ENCODE measurements at places on chromosomes 2 and 18.
A peak's percentile ranks its signal among the peaks of the same experiment; 100 is the strongest.

DNA sequence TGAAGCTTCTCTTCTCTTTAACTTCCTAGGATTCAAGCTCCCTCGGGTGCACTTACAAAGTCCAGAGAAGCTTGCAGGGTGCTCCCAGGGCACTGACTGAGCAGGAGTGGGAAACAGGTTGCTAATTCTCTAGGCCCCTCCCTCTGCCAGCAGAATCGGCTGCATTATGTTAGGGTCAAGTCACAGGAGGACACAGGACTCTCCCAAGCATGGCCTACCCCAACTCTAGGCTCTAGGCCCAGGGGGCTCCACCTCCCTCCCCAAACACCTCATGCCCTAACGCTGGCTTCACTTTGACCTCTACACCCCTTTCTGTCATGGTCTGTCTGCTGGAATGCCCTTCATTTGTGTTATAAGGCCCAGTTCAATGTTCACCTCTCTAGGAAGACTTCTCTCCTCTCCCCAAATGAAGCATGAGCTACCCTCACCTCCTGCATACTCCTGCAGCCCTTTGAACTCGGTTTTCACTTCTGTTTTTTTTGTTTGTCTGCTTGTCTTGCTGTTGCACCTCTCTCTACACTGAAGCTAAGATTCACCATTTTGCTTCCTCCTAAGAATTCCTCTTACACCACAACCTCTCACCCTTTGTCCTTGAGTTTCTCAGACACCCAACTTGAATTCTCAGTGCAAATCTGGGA is 521.8 kb upstream of the ID2 start:
- no peaks in the 10 kb centered on the region for H3K4me1 ChIP-seq
- no peak for DNase-seq
- H3K4me3 ChIP-seq: no peak overlapping the region
- H3K27ac ChIP-seq: no peak overlapping the region

- DNase-seq: no peak
- H3K4me3 ChIP-seq: no peak overlapping the region
- H3K27me3 ChIP-seq: no peaks in the 10 kb centered on the region
- peaks cover 21% of the 10 kb centered on the region for H3K4me1 ChIP-seq
- H3K36me3 ChIP-seq: no peaks in the 10 kb centered on the region
- no peak overlapping the region for H3K27ac ChIP-seq
Measured at GRCh38 chr2:232309592-232309991, 69.0 kb upstream of the ALPP start.

GRCh38 chr2:26577442-26578112 is 63.6 kb downstream of the CIB4 start:
- no peaks in the 10 kb centered on the region for H3K36me3 ChIP-seq
- no peak overlapping the region for H3K4me3 ChIP-seq
- no peaks in the 10 kb centered on the region for H3K27me3 ChIP-seq
- H3K4me1 ChIP-seq: no peaks in the 10 kb centered on the region

- no peak for DNase-seq
- H3K4me3 ChIP-seq: no peak overlapping the region
Measured at GRCh38 chr2:151760139-151760650, 25.9 kb upstream of the NEB start.

DNA sequence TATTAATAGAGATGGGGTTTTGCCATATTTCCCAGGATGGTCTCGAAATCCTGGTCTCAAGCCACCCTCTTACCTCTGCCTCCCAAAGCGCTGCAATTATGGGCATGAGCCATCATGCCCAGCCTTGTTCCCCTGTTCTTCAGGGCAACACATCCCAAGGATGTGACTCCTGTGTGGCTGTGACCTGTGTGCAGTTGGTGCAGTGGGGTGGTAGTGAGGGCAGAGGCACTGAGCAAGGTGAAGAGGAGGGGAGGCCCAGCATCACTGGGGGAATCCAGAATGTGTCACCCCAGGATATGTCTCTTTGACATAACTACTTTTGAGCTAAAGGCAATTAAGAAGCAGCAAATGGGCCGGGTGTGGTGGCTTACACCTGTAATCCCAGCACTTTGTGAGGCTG is 23.4 kb downstream of the CENPA start:
- H3K27me3 ChIP-seq: no peaks in the 10 kb centered on the region
- no peak overlapping the region for H3K27ac ChIP-seq
- DNase-seq: no peak

DNA sequence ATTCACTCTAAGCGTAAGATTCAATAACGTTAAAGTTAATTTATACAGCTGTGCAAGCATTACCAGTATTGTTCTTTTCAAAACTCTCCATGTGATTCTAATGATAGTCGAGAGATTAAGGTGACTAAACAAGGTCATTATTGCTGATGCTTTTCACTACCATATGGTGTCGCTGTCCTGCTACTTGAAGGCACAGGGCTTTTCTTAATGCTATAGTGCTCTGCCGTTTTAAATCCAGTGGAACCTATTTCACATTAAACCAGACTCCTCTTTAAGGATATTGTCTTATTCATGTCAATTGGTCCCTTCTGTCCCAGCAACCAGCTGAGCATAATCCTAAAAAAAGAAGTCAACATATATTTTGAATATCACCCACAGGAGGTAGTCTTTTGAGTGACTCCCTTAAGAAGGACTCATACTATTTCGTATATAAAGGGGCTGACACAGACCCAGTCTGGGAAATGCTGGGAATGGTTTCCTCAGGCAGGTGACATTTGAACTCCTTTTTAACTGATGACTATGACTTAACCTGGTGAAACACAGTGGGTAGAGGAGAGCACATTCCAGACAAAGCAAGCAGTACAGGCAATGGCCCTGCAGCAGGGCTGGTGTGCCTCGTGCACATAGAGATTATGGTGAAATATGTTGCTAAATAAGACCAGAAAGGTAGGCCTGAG is 53.9 kb upstream of the CYTIP start:
- H3K4me3 ChIP-seq: no peak overlapping the region
- H3K27ac ChIP-seq: no peak overlapping the region
- H3K27me3 ChIP-seq: no peaks in the 10 kb centered on the region
- no peaks in the 10 kb centered on the region for H3K4me1 ChIP-seq

DNA sequence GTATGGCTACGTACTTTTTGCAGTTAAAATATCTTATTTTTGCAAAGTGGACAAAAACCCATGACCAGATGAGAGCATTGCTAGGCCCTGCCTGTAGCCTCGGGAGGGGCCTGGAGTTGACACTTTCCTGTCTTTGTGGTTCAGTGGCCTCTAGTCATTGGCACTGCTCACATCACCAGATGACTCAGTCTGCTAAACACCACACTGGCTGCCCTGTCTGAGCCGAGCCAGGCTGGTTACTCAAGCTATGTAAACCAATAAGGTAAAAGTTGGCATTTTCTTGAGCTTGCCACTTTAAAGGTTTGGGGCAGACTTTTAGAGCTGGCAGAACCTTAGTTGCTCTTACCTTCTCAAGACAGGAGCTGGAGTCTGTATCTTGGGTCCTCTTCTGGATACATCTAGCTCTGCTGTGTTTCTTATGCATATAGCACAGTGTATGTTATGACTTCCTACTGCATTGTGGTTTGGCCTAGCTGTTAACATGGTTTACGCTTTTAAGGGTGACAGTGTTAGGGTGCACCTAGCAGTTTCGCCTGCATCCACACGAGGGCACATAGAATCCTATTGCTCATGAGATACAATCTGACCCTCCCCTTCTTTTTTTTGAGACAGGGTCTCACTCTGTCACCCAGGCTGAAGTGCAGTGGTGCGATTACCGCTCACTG is 76.4 kb downstream of the AP1S3 start:
- H3K4me1 ChIP-seq: no peaks in the 10 kb centered on the region
- no peaks in the 10 kb centered on the region for H3K27me3 ChIP-seq
- no peak overlapping the region for H3K4me3 ChIP-seq
- no peaks in the 10 kb centered on the region for H3K36me3 ChIP-seq
- H3K27ac ChIP-seq: no peak overlapping the region

- no peak overlapping the region for H3K27ac ChIP-seq
- no peaks in the 10 kb centered on the region for H3K36me3 ChIP-seq
- DNase-seq: no peak
Measured at GRCh38 chr2:220335591-220335915, 708.1 kb downstream of the SLC4A3 start.

GRCh38 chr18:62737241-62737873 is 22.0 kb downstream of the PHLPP1 start:
- no peak for DNase-seq
- peaks cover 32% of the 10 kb centered on the region for H3K4me1 ChIP-seq
- H3K27me3 ChIP-seq: no peaks in the 10 kb centered on the region
- H3K36me3 ChIP-seq: no peaks in the 10 kb centered on the region

DNA sequence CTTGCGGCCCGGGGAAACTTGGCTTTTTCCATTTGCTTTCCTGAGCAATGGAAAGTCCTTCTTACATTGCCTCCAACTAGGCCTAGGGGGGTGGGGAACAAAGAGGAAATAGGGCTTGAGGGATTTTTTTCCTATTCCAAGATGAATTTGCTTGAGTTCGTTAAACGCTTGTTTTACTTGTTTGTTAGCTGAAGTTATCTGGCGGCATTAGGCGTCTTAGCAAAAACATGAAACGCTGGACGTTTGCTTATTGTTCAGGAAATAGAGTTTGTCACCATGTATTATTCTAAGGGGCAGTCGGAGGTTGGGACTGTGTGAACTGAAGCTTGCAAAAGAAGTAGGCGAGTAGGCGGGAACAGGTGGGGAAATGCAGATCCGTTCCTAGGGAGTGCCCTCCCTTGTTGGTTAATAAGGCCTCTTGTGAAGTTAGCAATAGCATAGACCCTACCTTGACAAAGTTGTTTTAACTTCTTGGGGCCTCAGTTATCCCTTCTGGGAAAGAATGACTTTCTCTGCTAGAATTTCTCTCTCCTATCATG is 1.9 kb downstream of the CABLES1 start:
- peaks cover 47% of the 10 kb centered on the region for H3K4me1 ChIP-seq
- DNase-seq: no peak
- no peaks in the 10 kb centered on the region for H3K27me3 ChIP-seq
- H3K27ac ChIP-seq: peak overlapping the region; percentile 81
- no peaks in the 10 kb centered on the region for H3K36me3 ChIP-seq
- peak overlapping the region; percentile 50 for H3K4me3 ChIP-seq

- H3K4me1 ChIP-seq: no peaks in the 10 kb centered on the region
- H3K4me3 ChIP-seq: no peak overlapping the region
- H3K27ac ChIP-seq: no peak overlapping the region
- DNase-seq: no peak
- no peaks in the 10 kb centered on the region for H3K36me3 ChIP-seq
Measured at GRCh38 chr2:169119851-169120250, 50.5 kb downstream of the DHRS9 start.

- H3K36me3 ChIP-seq: no peaks in the 10 kb centered on the region
- H3K4me3 ChIP-seq: peak within 1 kb of the TSS; percentile 50
- DNase-seq: no peak
- peaks cover 7% of the 10 kb centered on the region for H3K27me3 ChIP-seq
- peaks cover 7% of the 10 kb centered on the region for H3K4me1 ChIP-seq
- no peak within 1 kb of the TSS for H3K27ac ChIP-seq
Measured at GRCh38 chr2:231530099-231531011, at the start of gene NMUR1. Gene NMUR1, minus strand, starts transcription at chr2:231530445. Its CDS starts 84 bp downstream, at chr2:231530361.

- no peaks in the 10 kb centered on the region for H3K4me1 ChIP-seq
- no peaks in the 10 kb centered on the region for H3K27me3 ChIP-seq
- H3K27ac ChIP-seq: no peak overlapping the region
- no peak overlapping the region for H3K4me3 ChIP-seq
- no peaks in the 10 kb centered on the region for H3K36me3 ChIP-seq
- DNase-seq: no peak
Measured at GRCh38 chr2:155975734-155976133, 356.8 kb downstream of the NR4A2 start.

- H3K27me3 ChIP-seq: no peaks in the 10 kb centered on the region
- H3K36me3 ChIP-seq: peaks cover 14% of the 10 kb centered on the region
- H3K27ac ChIP-seq: no peak overlapping the region
- peaks cover 44% of the 10 kb centered on the region for H3K4me1 ChIP-seq
- DNase-seq: no peak
- H3K4me3 ChIP-seq: no peak overlapping the region
Measured at GRCh38 chr2:37080689-37081088, 3.5 kb downstream of the HEATR5B start.

DNA sequence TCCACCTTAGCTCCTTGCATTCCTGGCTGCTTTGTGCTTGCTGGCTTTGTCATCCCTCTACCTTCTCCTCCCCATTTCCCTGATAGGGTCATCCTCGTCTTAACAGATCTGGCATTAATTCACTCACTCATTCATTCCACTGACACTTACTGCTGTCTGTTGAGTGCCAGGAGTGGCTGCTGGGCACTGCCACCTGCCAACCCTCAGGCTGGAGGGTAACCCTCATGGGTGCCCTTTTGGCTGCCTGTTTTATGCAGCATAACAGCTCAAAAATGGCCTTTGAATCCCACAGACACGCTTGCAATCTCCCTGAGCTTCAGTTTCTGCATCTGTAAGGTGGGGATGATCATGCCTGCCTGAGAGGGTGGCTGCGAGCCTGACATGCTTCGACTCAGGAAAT is 25.2 kb downstream of the FHOD3 start:
- H3K4me3 ChIP-seq: no peak overlapping the region
- DNase-seq: no peak
- H3K27ac ChIP-seq: no peak overlapping the region

- no peaks in the 10 kb centered on the region for H3K36me3 ChIP-seq
- no peak overlapping the region for H3K4me3 ChIP-seq
- DNase-seq: no peak
- H3K27me3 ChIP-seq: no peaks in the 10 kb centered on the region
- peaks cover 8% of the 10 kb centered on the region for H3K4me1 ChIP-seq
- H3K27ac ChIP-seq: no peak overlapping the region
Measured at GRCh38 chr2:188813315-188813714, 160.9 kb upstream of the COL3A1 start.

- H3K4me1 ChIP-seq: no peaks in the 10 kb centered on the region
- H3K27ac ChIP-seq: no peak overlapping the region
- no peak for DNase-seq
- H3K27me3 ChIP-seq: no peaks in the 10 kb centered on the region
- no peaks in the 10 kb centered on the region for H3K36me3 ChIP-seq
Measured at GRCh38 chr2:148802448-148803220, 72.4 kb upstream of the KIF5C start.

- H3K4me1 ChIP-seq: peaks cover 3% of the 10 kb centered on the region
- DNase-seq: no peak
- H3K27ac ChIP-seq: no peak overlapping the region
- no peaks in the 10 kb centered on the region for H3K36me3 ChIP-seq
- H3K27me3 ChIP-seq: no peaks in the 10 kb centered on the region
- H3K4me3 ChIP-seq: no peak overlapping the region
Measured at GRCh38 chr2:181371782-181372645, 85.2 kb upstream of the ITGA4 start.

- H3K36me3 ChIP-seq: no peaks in the 10 kb centered on the region
- no peak overlapping the region for H3K4me3 ChIP-seq
- no peaks in the 10 kb centered on the region for H3K4me1 ChIP-seq
- no peak overlapping the region for H3K27ac ChIP-seq
Measured at GRCh38 chr2:177058747-177059146, 153.8 kb upstream of the HNRNPA3 start.

DNA sequence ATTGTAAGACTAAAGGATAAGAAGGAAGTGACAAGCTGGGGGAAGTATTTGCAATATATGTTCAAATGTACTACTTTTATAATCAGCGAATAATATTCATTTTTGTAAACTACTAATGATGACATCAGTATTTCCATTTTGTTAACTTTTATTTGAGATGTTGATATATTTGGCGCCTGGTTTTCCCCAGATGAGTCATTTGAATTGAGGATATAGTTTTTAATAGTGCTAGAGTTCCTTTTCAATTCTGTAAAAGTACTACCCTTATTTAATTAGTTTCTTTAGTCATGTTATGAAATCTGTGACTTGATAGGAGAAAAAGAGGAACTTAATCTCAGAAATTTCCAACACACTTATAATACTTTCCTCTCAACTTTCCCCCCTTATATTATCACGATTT is 495.3 kb downstream of the IRS1 start:
- H3K27me3 ChIP-seq: no peaks in the 10 kb centered on the region
- H3K36me3 ChIP-seq: no peaks in the 10 kb centered on the region

- H3K4me1 ChIP-seq: peaks cover 10% of the 10 kb centered on the region
- H3K36me3 ChIP-seq: no peaks in the 10 kb centered on the region
Measured at GRCh38 chr2:16104949-16105668, 164.8 kb downstream of the MYCN start.

- H3K4me1 ChIP-seq: no peaks in the 10 kb centered on the region
- no peak for DNase-seq
- no peak overlapping the region for H3K4me3 ChIP-seq
Measured at GRCh38 chr2:83633423-83633822, 825.7 kb downstream of the SUCLG1 start.
